ENCODE measurements at places on chromosomes 2 and 18.

- DNase-seq, result no peak
Measured at GRCh38 chr2:173659509-173659908, 304.8 kb downstream of the CDCA7 start.

DNA sequence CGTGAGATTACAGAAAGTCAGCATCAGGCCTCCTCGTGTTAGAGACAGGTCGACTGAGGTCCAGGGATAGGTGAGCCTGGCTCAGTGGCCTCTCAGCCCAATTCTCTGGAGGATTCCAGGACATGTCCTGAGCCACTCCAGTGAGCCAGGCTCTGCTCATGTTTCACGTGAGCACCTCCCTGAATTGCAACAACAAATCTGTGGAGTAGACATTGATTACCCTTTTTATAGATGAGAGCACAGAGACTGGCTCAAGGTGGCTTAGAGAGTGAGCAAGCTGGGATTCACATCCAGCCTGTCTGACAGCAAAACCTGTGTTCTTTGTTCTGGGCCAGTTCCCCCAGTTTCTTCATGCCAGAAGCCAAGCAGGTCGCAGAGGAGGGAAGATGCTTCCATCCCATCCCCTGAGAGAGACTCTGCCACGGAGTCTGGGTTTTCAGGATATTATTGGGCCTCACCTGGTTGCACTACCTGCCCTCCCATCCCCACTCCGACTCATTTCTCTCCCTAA, 46.4 kb downstream of the HS1BP3 start:
- no peak for DNase-seq

DNA sequence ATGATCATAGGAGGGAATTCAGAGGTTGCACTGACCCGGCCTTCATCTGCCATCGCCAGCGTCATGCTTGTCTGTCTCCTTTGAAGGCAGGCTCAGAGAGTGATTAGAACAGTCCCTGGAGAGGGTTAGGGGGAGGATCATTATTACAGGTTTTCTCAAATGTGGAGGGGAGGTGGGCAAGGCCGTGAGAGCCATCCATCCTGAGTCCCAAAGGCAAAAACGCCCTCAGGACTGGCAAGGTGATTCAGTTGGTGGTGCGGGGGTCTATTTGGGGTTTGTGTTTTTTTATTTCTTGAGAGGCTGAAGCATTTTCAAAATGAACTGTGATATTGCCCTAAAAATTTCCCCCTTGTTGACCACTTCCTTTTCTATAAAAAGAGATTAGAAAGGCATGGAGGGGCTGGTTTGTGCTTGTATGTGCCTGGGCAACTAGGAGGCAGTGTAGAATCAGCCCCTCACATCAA, 39.3 kb upstream of the GYPC start:
- no peak for DNase-seq

DNA sequence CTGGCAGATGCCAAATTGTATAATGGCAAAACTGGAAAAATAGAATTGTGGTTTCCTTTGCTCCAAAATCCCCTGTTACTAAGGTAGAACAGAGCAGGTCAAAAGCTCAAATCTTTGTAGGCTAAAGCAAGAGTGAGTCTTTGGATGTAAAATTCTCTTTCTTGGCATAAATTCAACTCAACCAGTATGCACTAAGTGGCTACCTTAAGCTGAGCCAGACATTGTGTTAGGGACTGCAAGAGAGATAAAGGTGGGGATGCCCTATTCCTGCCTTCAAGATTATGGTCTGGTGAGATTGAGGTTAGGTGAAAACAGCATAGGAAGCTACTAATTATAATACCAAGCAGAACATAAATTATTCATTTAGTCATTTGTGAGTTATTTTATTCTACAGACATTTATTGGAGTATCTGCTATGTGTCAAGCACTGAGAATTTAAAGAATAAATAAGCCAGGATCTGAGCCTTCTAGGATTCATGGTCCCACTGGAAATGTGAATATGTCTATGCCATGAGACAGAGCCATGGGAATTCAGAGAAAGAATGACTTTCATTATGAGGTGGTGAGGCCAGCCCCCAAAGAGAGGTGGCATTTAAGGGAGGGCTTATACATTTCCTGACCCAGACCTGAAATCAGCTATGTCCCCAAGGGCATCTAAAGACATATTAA, 198.0 kb upstream of the NCKAP5 start:
- no peak for DNase-seq

DNA sequence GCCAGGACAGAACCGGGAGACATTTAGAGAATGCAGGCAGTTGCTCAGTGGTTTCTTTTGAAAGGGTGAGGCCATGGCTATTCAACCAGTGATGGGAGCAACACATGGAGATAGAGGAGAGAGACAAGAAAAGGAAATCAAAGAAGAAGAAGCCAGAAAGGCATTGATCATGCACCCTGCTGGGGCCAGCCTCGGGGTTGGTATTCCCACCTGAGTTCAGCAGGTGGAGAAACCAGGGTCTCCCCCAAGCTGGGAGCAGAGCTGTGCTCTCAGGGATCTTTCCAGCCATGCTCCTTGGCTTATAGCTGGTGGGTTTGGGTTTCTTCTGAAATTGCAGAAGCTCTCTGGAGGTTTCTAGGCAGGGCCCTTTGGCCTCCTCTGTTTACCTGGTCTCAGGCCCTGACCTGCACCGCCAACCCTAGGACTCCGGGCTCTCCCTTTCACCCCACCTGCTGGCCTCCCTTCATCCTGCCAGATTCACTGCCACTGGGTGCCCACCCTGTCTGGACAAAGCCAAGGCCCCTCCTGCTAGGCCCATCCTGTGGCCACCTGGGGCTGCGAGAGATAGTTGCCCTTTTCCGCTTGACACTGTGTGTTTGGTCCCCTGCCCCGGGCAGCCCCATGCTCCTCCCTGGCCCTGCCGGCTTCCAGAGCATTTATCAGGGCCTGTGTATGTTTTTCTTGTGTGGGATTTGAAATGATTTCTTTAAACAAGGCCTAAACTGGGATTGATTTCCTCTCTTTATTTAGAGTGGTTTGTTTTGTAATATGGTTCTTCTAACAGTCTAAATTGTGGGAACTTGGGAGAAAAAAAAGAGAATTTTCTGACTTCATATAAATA, 126.7 kb downstream of the DDX1 start:
- no peak for DNase-seq

DNA sequence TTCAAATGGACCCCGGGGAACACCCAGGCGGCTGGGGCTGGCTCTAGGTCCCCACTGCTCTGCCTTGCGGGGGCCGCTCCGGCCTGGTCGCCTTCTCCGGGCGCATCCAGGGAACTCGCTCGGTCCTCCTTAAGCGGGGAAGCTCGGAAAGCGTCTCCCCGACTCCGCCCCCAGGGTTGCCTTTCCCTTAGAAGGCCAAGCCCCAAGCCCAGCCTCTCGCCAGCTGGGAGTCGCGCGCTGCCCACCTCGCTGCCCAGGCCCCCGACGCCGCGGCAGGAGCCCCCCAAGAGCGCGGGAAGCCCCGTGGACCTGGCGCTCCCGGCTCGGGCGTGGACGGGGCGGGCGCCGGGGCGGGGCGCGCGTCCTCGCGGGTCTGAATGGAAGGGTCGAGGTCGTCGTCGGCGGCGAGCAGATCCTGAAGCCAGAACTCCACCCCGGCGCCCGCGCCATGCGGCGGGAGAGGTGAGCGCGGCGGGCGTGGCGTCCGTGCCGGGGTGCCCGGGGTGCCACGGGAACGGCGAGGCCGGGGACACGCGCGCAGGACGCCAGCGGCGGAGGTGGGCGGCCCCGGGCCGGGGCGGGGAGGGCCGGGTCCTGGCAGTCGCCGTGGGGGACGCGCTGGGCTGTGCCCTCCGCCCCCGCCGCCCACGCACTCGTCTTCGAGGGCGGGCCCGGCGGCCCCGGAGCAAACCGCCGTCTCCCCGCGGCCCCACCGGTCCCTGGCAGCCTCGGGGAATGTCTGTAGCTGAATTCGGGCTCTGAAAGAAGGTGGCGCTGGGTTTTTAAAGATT, at the start of gene BOK:
TSS of gene BOK (plus strand) at position 214 of the 791 bp plus-strand sequence. CDS start 739 bp downstream, outside the sequence.
- peak; percentile 53 for DNase-seq

DNA sequence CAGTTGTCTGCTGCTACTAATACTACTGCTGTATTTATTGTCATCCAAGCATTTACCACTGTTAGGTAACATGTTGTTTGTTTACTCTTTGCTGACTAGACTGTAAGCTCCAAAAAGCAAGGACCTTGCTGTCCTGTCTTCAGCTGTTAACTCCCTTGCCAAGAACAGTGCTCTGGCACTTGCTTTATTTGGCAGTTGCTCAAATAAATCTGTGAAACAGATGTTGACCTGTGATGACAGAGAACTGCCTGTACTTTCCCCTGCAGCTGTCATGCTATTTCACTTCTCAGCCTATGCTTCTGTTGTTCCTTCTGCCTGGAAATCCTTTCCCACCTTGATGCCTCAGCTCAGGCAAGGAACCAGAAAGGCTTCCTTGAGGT, 181.2 kb downstream of the ATAD2B start:
- DNase-seq, result no peak

GRCh38 chr2:101790857-101791256, 93.3 kb downstream of the MAP4K4 start:
- no peak for DNase-seq

GRCh38 chr2:65300134-65300760, 72.6 kb downstream of the ACTR2 start:
- DNase-seq, result no peak

DNA sequence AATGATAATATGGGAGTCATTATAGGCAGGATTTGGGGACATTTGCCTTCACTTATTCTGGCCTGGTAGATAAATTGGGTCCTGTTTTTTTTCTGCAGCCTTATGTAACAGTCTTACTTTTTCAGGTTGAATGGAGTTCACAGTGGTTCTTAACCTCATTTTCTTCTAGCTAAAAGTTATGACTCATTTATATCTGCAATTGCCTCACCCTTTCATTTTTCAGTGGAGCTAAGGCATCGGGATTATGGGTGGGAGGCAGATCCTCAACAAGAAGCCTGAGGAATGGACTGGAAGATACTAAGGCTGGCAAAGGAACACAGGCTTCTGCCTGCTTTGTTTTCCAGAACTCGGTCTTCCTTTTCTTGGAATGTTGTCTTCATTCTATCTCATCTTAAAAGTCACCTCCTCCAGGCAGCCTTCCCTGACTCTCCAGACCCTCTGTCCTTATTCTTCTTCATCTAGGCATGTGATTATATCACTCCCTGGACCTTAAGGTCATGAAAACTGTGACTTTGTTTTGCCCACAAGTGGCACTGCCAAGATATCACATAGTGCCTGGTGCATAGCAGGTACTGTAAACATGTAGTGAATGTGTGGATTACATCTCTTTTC, 41.0 kb upstream of the ACSL3 start:
- no peak for DNase-seq

DNA sequence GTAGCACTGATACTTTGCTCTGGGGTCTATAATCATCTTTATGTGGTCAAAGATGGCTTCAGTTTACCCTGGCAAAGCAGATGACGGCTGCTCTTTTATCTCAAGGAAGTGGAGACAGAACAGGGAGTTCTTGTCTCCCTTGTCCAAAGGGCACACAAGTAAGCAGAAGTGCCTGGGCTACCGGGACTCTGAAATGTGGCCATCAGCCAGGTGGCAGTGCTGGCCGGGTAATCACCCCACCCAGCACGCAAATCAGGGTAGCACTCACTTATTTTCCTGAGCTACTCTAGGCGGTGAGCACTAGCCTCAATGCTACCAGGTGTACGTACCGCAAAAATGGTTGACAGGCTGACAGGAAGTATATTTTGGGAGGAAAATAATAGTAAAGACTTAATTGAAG, 119.7 kb upstream of the ETAA1 start:
- no peak for DNase-seq

- no peak for DNase-seq
Measured at GRCh38 chr2:236631281-236631855, 61.7 kb downstream of the ACKR3 start.

GRCh38 chr18:63987743-63988142, 17.9 kb downstream of the SERPINB8 start:
- DNase-seq, result no peak

- no peak for DNase-seq
Measured at GRCh38 chr2:72115110-72116080, 32.3 kb downstream of the CYP26B1 start.

GRCh38 chr2:127400533-127400896, 12.7 kb upstream of the MAP3K2 start:
- DNase-seq, result no peak

DNA sequence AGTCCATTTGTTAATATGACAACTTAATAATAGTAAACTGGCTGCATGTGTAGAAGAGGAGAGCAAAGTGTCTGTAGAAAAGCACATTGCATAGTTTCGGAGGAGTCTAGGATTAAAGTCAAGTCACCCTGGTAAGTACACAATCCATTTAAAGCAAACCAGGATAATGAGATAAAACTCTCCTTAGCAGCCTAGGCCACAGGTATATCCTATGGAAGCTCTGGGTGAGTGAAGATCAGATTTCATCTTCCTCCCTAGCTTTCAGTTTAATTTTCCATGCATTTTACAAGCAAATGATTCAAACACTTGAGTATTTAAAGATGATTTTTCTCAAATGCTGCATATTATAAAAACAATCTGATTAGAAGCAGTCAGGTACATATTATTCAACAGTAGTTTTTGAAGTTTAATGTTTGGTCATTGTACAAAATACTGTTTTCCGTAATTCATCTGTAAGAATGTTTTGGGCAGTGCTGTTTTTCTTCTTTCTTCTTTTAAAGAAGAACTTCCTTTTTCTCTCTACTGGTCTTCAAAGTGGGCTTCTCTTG, 10.2 kb downstream of the CERS6 start:
- DNase-seq, result no peak

DNA sequence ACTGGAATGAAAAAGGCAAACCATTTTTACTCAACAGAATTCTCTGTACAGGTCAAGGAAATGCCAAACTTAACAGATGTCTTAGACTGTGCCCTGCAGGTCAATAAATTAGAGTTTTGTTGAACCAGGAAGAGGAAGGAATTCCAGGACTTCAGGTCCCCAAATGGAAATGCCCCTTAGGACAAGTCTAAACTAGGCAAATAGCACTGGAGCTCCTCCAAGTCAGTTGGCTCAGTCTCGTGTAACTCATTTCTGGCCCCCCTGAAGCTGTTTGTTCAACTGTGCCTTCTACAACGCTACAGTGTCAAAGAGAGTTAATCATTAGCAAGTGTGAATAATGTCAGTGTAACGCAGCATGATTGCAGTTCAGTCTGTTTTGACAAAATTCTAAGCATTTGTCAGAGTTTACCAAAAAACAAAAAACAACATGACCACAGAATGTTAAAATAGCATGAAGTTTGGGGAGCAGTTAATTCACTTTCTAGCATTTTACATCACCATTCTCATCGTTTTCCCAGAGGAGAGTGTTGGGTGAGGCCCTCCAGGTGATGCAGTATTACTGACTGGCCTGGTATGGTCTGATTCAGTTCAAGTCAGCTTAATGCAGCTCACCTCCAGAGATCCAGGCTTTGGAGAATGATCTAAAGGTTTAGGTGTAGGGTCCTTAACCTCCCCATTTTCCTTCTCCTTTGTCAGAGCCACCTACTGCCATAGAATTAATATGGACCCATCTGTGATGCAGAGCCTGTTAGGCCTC, 108.1 kb downstream of the AQP4 start:
- DNase-seq, result no peak

- DNase-seq, result no peak
Measured at GRCh38 chr2:178008636-178009289, 63.8 kb downstream of the PDE11A start.

GRCh38 chr2:231409776-231410175, 14.3 kb downstream of the B3GNT7 start:
- DNase-seq, result no peak

- DNase-seq, result no peak
Measured at GRCh38 chr18:9570255-9570654, 44.1 kb downstream of the PPP4R1 start.

Data from inflammatory macrophage (primary cell).